Activated T-cell treated with anti-CD3 and anti-CD28 coated beads, Interleukin-2, amount 50 U/mL, for 24 hours (primary cell): ENCODE measurements at places on chromosomes 12 and 14.

DNA sequence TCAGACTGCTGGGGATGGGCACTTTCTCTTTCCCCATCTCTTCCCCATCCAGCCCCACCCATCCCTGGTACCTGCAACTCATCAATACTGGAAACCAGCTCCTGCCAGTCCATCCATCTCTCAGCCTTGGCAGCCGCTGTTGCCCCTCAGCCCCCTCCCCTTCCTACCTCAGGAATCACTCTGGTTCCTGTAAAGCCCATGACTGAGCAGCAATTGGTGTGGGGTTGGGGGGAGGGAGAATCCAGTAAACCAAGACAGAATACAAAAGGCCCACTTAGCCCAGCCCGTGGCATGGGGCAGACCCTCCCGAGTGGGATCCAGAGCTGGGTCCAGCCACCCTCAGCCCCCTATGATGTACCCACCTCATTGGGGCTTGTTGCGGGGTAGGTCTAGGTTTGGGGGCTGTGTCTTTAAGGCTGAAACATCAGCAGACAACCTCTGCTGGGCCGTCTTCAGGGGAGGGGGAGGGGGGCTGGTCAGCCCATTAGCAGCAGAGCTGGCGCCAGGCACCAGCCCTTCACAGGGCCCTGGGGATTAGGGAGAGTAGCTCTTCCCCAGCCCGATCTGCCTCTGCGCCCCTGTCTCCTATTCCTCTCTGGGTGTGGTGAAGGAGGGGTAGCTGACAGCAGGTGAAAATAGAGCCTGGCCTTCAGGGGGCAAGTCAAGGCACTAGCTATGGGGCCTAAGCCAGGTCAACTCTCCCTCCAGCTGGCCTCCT is 702 bp upstream of the PRPH start:
- no peak for DNase-seq

- no peak for DNase-seq
Measured at GRCh38 chr12:81450920-81451739, 308.0 kb downstream of the PPFIA2 start.

DNA sequence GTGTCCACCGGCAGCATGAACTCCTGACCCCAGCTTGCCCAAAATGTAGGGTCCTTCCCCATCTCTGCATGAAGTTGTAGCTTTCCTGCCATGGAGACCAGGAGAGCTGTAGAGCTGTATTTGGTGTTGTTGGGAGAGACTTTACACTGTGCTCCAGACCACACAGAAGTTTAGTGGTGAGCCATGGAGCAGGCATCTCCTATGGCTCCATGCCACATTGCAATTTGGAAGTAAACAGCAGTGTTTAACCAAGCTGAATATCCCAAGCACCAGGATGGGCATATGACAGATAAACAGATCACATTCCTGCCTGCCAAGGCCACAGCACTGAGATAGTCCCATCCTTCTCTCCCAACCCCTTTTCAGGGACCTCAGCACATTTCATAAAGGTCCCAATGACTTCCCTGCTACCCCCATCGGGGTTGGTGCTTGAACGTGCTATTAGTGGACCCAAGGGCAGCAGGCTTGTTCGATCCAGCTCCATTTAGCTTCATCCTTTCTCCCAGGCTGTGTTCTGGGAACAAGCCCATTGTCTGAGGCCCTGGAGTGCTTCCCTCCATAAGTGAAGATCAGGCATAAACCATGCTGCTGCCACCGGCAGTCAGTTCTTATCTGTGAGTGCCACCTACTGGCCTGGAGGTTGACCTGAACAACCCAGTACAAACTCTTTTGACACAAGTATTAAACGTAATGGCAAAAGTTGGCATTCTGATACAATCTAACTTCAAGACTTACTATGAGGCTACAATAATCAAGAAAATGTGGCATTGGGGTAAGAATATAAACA is 172.3 kb upstream of the ATXN7L3B start:
- no peak for DNase-seq

GRCh38 chr14:68730811-68731425 is 61.9 kb downstream of the ZFP36L1 start:
- DNase-seq: no peak

DNA sequence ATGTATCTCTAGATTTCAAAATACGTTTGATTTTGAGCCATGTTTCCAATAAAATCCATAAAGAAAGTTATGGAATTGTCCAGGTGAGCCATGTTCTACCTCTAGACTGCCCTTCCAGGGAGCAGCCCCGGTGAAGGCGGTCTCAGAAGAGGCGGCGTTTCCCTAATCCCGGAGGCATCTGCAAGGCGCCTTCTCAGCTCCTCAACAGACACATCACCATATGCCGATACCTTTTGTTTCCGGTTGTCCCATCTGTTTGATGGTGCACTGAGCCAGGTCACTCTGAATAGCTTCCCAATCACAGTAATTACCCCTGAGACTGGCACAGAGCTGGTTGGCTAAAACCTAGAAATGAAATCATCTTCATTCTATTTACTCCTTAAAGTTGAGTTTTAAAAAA is 305.5 kb upstream of the FKBP4 start:
- no peak for DNase-seq

DNA sequence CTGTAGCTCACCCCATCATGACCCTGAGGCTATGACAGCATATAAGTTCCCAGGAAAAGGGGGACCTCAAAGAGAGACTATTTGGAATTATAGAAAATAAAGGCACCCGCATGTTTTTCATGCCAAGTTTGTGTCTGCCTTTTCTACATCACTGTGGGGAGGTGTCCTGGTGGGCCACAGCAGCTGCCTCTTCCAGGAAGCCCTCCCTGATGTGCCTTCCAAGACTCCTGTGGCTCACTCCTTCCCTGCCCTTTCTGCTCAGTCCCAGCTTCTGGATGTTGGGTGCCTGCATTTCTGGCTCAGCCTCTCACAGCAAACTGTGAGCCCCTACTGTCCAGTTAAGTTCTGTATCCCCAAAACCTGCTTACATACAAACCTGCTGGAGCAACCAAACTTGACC is 36.3 kb upstream of the BEGAIN start:
- no peak for DNase-seq

DNA sequence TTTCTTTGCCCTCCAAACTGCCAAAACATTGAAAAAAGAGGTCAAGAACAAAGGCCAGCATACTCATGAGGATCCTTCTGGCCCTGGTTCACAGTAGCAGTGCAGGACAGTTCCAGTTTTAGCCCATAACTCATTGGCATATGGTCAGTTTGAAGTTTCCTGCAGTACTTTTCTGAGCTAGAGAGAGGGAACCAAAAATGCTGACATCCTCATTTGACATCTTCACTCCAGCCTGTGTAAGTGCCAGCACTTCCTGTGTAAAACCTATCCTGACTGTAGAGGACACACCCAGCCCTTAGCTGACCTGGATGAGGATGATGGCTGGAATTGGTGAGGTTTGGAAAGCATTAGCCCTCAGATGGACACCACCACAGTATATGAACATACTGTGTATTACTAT is 84.1 kb downstream of the FGD4 start:
- DNase-seq: no peak

GRCh38 chr14:91243074-91243471 is 1.4 kb downstream of the GPR68 start:
- DNase-seq: peak; percentile 62

DNA sequence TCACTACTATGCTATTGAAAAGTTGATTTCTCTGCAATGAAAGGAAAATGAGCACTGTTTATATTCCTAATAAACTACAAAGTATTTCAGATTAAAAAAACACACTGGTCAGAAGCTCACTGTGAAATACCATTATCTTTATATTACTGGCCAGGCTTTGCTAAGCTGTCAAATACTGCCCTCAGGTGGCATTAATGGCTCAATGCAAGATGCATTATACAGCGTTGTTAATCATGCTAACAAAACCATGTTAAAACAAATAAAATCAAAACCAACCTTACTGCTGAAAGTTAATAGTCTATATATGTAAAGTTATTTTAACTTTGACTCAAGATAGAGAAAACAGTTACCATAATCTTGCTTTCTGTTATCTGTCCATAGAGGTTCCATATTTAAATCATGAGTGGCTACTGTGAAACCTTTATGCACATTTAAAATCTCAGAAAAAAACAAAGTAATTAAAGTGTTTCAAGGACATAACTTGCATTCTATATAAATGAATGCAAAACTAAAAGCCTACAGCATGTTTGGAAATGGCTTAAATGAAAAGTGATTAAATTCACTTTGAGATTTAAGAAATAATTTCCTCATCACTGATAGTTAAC is 121.7 kb downstream of the RALGAPA1 start:
- no peak for DNase-seq

DNA sequence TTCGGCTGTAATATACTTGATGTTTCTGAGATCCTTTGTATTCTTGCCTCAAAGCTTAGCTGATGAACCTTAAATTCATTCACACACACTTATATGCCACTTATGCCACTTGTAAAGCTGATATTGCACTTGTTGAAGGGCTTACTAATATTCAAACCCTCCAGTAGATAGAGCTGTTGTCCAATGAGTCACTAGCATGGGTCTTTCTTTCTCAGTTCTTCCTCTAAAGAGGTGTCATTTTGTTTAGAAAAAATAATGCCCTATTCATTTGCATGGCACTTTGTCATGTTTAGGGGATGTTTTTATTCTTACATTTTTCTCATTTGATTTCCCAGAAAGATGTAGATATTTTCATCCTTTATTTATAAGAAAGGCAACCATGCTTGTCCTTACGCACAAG is 56.4 kb downstream of the MON2 start:
- DNase-seq: no peak

GRCh38 chr12:91988086-91988923 is 157.3 kb downstream of the BTG1 start:
- no peak for DNase-seq

DNA sequence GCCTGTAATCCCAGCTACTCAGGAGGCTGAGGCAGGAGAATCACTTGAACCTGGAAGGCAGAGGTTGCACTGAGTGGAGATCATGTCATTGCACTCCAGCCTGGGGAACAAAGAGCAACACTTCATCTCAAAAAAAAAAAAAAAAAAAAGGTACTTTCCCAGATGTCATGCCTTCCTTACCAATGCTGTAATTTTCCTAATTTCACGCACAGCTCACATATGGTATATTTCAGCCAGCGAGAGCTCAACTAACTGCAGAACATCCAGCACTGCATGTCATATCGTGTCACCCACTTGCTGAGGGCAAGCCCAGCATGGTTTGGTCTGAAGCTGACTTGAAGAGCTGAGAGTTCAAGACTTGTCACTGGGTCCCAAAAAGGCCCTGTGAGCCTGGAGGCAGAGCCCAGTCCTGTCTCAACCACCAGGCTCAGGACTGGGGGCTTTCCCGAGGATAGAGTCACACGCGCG is 29.0 kb downstream of the NFKBIA start:
- no peak for DNase-seq

GRCh38 chr14:76793324-76793723 is 19.4 kb downstream of the ANGEL1 start:
- DNase-seq: no peak

DNA sequence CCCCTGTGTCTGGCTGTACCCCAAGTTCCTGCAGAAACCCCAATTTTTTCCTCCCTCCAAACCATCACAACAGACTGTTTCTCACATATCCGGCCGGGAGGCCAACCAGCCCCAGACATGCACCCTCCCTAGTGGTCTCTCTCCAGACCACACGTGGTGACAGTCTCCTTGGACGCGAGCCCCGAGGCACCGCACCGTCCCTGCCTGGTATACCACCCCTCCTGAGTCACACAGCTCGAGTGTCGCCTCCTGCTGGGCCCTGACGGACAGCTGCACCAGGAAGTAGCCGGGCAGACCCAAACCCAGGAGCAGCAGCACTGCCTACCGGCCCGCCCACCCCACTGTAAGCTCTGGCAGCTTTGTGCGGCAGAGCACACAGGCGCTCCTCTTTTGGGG is 97.4 kb downstream of the RFLNA start:
- peak; percentile 40 for DNase-seq

- no peak for DNase-seq
Measured at GRCh38 chr14:68124979-68125731, 305.6 kb downstream of the RAD51B start.

- no peak for DNase-seq
Measured at GRCh38 chr12:124715121-124715990, 147.9 kb upstream of the NCOR2 start.

DNA sequence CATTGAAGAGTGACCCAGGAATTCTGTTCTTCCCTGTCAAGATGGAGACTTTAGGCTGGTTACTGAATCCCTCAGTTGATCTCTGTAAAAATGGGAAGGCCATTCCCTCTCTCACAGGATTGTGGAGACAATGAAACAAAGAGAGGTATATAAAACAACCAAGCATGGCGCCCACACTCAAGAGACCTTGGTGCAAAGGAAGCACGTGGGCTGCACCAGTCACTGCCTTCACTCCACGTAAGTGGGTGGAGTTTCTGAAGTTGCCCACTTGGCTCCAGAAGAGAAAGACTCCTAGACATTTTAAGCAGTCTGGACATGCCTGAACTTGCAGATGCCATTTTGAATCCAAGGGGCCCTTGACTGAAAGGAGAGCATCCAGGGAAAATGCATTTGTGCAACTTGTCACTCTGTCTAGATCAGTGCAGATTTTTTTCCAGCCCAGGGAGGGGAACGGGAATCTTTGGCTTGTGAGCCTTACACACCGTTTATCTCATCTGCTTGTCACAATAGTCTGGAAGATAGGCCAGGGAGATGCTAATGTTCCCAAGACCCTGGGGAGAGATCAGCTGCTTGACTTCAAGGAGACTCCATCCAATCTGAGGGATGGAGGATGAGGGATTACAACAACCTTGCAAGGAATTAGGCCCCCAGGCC is 96.9 kb upstream of the TBX3 start:
- no peak for DNase-seq

GRCh38 chr14:61505815-61506809 is 184.7 kb downstream of the PRKCH start:
- no peak for DNase-seq

DNA sequence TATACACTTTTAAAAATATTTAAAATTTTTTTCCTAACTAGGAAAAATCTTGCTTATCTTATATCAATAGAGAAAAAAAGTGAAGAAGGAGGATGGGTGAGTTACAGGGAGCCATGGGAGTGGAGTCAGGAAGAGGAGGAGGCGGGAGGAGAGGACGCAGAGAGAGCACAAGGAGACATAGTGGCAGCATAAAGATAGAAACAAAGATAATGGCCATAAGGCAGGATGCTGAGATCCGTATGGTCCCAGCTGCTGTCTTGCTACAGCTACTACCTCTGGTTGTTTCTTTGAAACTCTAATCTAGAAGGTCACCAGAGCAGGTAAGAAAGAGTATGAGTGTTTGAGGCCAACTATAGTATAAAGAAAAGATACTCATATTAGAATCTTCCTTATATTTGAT is 2.6 kb upstream of the SOX5 start:
- no peak for DNase-seq

- peak; percentile 26 for DNase-seq
Measured at GRCh38 chr12:49543914-49544815, 5.3 kb downstream of the KCNH3 start.

- no peak for DNase-seq
Measured at GRCh38 chr14:103194256-103195045, 71.2 kb downstream of the TNFAIP2 start.

DNA sequence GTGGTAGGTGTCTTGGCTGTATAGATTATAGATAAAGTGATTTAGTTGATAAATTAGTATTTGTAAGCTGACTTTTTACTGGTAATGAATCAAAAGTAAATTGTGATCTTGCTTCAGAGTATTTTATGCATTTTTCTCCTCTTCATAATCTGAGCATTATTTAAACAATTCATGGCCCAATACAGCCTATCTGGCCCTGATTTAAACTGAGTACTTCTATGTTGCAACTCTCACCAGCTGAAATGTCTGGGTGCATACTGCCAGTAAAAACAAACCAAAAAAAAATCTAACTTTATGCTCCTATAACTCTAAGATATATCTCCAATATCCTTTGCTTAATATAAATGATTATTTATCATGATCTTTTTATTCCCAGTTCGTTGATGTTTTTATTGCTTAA is 86.6 kb downstream of the MIA2 start:
- no peak for DNase-seq
